ENCODE measurements at places on chromosomes 7 and 10.
A peak's percentile ranks its signal among the peaks of the same experiment; 100 is the strongest.

DNA sequence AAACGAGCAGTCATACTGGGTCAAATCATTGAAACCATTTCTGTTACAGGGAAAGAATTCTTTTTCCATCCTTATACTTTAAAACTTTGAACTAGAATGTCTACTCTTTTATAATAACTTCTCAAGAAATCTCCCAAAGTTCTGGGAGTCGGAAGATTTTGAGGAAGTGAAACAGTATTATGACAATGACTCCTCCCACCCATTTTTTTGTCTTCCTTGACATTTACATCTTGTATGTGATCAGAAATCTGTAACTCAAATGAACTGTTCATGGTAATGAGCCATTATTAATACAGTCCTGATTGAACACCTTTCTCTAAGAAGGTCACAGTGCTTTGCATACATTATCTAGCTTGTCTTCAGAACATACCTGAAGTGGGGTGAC lies 227.4 kb downstream of the CELF2 start:
- DNase-seq = no peak

- peak; percentile 43 for DNase-seq
Measured at GRCh38 chr7:7944619-7945282, 23.8 kb upstream of the GLCCI1 start.

- DNase-seq = no peak
Measured at GRCh38 chr7:28618383-28618782, 206.1 kb downstream of the CREB5 start.

DNA sequence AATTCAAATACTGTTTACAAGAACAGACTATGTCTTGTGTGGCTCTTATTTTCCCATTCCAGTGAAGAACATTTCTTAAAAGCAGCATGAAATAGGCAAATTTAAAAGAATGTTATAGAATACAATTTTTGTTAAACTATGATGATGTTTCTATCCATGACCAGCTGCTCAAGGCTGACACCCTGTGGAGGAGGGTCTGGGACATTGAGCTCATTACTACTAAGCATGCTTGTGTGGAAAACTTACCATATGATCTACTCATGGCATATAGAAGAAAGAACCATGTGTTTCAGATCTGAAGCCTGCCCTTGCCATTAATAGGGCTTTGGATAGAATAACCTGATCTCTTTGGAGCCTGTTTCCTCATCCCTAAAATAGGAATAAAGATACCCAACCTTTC lies 125.0 kb downstream of the FOXP2 start:
- no peak for DNase-seq

DNA sequence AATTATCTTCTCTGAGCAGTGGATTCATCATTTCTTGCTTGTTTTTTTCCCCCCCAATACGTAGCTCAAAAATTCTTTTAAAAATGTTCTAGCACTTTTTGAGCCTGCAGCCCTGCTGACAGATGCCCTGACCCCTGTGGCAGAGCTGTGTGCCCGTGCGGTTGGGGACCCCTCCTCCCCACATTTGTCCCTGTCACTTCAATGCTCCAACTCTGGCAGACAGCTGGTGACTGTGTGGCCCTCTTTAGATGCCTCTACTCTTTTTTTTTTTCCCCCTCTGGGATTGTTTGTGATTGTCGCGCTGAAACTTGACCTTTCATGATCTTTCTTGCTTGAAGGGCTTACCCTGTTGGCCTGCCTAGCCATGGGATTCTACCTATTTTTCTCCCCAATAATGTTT lies 214.1 kb downstream of the TMEM178B start:
- DNase-seq = no peak

All from effector memory CD4-positive, alpha-beta T cell (primary cell).